ENCODE measurements at places on chromosomes 1 and 21.

DNA sequence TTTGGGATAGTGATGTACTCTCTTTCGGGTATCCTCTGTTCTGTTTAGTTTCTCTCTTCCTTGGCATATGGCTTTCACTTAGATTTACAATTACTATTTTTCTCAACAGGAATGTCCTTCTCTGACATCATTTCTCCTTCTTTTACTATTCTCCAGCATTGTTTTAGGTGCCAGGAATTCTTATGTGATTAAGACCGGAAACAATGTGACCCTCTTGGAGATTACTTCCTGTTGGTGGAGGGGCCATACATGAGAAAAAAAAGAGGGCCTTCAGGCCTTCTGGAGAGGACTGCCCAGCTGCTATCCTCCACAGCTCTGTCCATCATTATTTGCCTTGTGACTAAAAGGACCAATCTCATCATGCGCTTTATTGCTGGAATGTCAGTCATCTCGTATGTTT, 50.4 kb upstream of the ADAMTS5 start:
- DNase-seq, result no peak

GRCh38 chr1:203124011-203124410, 3.5 kb upstream of the ADORA1 start:
- no peak for DNase-seq

- DNase-seq, result no peak
These were observed 28.7 kb downstream of the RIMS3 start for GRCh38 chr1:40636777-40637176.

GRCh38 chr1:220796530-220796929, 9.8 kb downstream of the MTARC1 start:
- DNase-seq, result no peak

DNA sequence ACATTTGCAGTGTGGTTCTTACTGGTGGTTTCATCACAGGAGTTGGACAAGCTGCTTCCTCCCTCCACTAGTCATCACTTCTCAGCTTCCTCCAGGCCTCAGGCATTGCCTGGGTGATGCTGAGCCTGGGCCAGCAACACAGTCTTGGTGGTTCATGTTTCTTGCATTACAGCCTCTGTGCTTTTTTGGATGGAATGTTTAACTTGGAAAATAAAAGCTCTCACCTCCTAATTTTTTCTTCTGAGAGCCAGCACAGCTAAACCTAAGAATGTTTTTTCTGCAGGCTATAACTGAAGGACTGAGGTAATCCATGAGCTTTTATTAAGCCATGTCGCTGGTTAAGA, 66.1 kb upstream of the RHOU start:
- DNase-seq, result peak; percentile 48

- DNase-seq, result no peak
These were observed 24.0 kb downstream of the PTPRC start for GRCh38 chr1:198662821-198663220.

Data from suppressor macrophage treated with lipopolysaccharide for 1 hour (primary cell).